ENCODE measurements at places on chromosomes 16 and 17.

- peak; percentile 39 for DNase-seq
Observed at GRCh38 chr17:68777243-68777855, 176.2 kb upstream of the FAM20A start.

DNA sequence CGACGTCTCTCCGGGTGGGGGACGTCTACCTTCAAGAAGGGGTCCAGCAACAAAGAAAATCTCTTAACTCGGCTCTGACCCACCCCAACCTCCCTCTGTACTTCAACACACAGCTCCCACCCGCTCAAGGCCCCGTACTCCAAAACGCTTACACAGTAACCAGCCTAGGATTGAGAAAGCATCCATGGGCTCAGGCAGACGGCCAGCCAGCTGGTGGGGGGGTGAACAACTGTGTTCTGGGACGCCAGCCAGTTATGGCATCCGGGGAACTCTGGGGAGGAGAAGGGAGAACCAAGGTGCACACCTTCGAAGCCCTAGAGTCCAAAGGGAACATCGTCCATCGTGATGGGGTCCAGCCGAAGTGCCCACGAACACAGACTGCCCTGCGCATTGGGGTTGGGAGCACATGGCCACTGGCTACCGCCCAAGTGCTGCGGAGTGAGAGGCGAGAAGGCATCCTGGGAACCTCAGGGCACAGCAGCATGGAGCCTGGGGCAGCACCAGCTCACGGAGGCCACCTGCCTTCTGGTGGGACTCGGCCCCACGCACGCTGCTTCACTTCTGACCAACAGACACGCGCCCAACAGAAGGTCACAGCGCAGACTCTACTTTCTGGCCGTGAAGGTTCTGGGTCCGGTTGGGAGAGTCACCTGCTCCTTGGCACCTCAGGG, 14.3 kb downstream of the SLC16A3 start:
- no peak for DNase-seq

GRCh38 chr17:80365983-80366382, 49.0 kb upstream of the ENDOV start:
- DNase-seq = no peak

DNA sequence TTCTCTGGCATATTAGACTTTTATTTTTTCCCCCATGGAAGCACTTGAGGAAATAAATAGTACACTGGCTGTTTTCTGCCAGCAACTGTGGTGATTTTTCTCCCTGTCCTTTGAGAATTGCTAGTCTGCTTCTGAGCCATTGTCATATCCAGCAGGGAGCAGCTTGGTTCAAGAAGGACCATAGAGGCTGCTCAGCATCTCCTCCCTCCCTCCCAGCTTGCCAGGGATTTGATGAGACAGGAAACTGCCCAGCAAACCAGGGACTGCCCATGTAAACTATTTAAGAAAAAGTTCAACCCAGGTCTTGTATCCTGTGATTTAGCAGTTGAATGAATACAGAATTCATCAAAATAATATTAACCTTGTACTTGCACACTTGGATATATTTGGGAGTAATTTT, 39.5 kb downstream of the CYB5B start:
- no peak for DNase-seq

GRCh38 chr16:67666032-67666551, 458 bp downstream of the ENKD1 start:
- DNase-seq = no peak

DNA sequence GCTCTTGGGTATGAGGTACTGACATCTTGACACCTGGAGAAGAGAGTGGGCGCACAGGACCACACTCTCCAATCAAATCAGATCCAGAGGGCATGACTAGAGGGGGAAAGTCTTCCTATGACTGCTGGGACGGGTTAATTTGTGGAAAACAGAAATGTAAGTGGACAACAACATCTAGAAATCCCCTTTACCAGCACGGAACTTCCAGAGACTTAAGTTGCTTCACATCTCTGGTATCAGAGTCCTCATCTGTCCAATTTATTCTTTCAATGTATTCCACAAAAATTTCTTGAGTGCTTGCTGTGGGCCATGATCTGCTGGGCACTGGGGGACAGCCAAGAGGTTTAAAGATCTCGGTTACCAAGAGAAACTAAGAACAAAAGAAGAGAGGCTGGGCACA, 159.2 kb downstream of the COPRS start:
- DNase-seq = no peak

- DNase-seq = peak; percentile 24
Observed at GRCh38 chr17:1197379-1197778, 17.6 kb upstream of the ABR start.

- peak; percentile 12 for DNase-seq
Observed at GRCh38 chr16:2692948-2693651, 10.8 kb downstream of the KCTD5 start.

DNA sequence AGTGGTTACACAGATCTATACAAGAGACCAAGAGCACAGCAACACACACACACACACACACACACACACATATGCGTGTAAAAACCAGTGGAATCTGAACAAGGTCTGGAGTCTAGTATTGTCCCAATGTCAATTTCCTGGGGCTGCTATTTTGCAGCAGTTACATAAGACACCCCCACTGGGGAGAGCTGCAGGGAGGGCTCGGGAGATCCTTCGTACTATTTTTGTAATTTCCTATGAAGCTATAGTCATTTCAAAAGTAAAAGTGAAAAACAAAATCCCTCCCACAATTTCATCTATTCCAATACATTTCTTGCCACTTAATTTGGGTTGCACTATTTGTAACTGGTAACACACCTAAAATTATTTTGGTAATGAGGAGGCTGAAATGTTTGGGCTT, 68.5 kb downstream of the C16orf95 start:
- no peak for DNase-seq

DNA sequence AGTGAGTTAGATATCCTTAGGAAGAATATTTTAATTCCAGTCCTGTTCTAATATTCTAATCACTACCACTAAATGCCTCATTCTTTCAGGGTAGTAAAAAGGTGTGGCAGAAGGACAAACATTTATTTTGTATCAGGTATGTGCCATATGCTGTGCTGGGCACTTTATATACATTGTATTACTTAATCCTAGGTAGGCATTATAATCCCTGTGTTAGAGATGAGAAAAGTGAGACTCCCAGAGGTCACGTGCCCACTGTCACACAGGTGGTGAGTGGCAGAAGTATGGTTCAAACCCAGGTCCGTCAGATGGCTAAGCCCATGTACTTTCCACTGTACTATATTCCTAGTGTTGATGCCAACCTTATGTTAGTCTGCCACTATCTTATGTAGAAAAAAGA, 104.7 kb upstream of the NOG start:
- no peak for DNase-seq

DNA sequence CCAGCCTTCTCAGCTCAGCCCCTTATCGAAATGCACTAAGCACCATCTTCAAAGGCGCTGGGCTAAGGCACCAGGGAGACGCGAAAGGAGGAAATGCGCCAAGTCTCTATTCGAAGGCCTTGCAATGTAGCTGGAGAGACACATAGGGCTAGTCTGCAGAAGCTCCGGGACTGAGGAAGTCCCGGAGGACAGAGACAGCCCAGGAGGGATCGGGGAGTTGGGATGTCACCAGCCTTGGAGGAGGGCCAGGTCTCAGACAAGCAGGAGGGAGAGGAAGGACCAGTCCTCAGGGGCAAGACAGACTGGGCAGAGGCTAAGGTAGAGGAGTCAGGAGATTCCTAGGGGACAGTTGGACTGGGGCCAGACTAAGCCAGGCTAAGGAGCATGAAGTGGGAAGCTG, 8.5 kb downstream of the C17orf100 start:
- DNase-seq = no peak

DNA sequence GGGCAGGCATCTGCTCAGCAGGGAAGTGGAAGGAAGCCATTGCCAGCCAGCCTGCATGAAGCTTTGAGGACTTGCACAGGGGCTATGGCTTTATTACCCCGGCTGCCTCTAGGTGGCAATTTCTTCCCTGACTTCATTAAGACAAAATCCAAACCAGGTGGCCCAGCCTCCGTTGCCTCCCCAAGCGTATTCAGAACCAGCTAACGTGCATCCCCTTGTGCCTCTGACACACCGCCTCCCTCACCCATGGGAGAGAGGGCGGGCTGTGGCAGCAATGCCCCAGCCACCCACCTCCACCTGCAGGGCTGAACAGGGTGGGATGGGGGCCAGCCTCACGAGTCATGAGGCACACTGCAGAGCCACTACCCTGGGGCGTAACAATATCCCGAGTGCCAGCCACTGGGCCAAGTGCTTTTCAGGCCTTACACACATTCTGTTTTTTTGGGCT, 6.8 kb downstream of the KIFC3 start:
- peak; percentile 60 for DNase-seq

DNA sequence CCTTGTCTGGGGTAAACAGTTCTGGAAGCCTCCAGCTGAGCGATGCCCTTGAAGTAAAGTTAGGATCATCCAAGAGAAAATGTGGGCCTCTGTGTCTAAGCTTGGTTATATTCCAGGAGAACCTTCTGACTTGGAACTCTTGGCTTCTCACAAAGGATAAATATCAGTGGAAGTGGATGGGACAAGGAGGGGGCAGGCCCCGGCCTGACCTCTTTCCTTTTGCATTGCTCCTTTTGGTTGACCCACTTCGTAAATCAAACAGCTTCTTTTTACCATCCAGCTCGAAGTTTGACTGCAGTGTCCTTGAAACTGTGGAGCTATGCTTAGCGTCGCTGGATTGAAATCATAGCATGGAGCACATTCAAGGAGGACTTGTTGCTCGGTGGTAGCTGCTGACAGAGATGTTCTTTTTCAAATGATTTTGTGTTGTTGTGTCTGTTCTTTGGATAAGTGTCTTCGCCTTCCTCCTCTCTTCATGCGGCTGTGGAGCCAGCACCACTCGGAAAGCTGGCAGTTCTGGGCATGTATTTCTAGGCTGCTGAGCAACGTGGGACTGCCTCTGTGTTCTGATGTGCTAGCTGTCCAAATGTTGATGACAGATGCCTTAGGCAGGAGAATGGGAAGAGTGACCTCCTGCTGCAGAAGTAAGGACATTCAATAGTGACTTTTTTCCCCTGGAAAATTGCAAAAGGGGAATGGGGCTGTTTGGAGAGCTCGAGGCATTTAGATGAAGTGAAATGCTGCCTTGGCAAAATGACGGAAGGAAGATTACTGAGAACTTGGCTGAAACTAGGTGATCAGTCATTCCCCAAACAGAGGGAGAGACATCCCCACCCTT, 4.5 kb downstream of the MINK1 start:
- DNase-seq = no peak

- DNase-seq = no peak
Observed at GRCh38 chr16:66800856-66801255, 528 bp downstream of the TERB1 start.

- no peak for DNase-seq
Observed at GRCh38 chr16:36336-36984, 16.9 kb downstream of the POLR3K start.

DNA sequence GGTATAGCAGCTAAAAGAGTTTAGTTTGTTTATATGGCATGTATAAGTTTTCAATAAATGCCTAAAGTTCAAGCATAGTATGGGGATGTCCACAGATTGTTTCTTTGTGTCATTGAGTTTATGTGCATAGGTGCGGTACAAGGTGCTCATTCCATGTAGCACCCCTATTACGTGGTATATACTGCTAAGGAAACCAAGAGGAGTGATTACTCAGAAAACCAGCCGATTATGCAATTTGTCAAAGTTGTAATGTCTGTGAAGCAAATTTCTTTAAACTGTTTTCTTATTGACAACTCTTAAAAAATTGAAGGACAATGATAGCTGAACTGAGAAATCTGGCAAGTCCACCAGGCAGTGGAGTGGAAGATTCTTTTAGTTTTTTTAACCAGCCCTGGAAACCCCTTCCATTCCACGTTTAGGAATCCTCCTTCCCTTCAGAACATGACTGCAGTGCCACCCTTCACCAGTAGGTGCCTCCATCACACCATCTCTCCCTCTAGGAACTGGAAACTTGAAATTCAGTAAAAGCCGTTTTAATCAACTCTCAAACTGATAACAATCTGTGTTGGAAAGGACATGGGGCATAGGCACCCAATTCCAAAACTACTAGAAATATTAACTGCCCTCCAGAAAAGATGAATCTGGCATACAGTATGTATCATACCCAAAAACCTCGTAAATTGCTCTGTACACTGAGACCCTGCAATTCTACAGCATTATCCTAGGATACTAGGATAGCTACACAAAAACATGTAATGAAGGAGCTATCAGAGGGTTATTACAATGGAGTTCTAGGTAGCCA, 43.5 kb downstream of the REXO5 start:
- DNase-seq = peak; percentile 72

GRCh38 chr16:17463335-17463734, 7.4 kb downstream of the XYLT1 start:
- DNase-seq = no peak

- DNase-seq = no peak
Observed at GRCh38 chr17:74404218-74404617, 27.7 kb upstream of the GPRC5C start.

DNA sequence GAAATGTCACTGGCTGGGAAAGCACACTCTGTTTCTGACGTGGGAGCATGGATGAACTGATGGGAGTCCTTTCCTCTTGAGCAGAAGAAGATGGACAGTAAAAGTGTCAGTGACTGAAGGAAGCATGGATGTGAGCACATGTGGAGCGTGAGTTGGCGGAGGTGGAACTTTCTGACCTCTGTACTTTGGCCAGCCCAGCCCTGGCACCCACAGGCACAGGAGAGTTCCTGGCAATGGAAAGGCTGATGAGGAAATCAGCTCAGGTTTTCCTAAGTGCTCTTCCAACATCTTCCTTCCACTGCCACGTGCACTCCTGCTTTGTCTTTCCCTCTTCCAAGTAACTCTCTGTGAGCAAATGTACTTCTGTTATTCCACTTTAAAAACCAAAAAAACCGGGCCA, 276.8 kb downstream of the NTN1 start:
- no peak for DNase-seq

- no peak for DNase-seq
Observed at GRCh38 chr17:61806081-61806828, 57.1 kb downstream of the BRIP1 start.

- no peak for DNase-seq
Observed at GRCh38 chr17:73833775-73834488, 189.7 kb upstream of the SDK2 start.

GRCh38 chr17:64399071-64399766, 8.6 kb upstream of the PECAM1 start:
- DNase-seq = no peak

DNA sequence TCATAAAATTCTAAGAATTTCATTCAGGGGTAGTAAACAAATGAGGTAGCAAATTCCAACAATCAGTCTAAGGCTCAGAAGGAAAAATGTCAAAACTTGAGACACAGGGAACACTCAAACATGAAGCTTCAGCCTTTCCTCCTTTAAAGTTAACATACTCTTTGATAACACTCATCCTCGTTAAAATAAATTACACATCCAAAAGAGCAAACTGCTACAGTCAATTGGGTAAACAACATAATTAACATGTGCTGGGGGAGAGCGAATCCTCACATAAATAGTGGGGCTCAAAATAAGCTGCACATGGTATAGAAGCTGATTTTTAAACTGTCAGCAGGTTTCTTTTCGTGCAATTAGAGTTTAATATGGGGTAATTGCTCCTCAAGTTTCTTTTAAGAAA, 12.9 kb downstream of the GRB2 start:
- DNase-seq = no peak

GRCh38 chr17:60720763-60721531, 43.3 kb downstream of the BCAS3 start:
- peak; percentile 67 for DNase-seq

- peak; percentile 17 for DNase-seq
Observed at GRCh38 chr17:12395733-12396354, 269.8 kb upstream of the MYOCD start.

All from hematopoietic multipotent progenitor cell treated with erythropoietin and hydrocortisone succinate and interleukin-3 and kit ligand, for 8 days (in vitro differentiated cells).